ENCODE measurements at places on chromosomes 7 and 10.

DNA sequence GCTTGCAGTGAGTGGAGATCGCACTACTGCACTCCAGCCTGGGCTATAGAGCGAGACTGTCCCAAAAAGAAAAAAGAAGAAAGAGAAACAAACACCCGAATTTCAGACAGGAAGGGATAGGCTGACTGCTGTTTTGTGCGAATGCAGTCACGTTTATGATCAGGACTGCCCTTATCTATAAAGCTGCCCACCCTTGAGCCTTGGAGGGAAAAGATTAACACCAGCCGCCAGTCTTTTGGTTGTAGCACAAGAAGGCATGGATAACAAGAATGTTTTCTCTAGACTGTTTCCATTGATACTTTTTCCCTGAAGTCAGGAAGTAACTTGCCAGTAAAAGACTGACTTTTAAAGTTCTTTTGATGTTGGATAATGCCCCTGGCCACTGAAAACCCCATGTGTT is 314.0 kb downstream of the BICC1 start:
- DNase-seq, result no peak

GRCh38 chr10:26739071-26739631 is 41.6 kb downstream of the PDSS1 start:
- no peak for DNase-seq

GRCh38 chr7:28108747-28109146 is 71.8 kb downstream of the JAZF1 start:
- no peak for DNase-seq

GRCh38 chr7:115099906-115100305 is 178.0 kb downstream of the MDFIC start:
- no peak for DNase-seq

- no peak for DNase-seq
Observed at GRCh38 chr10:132370426-132371340, 26.3 kb upstream of the PWWP2B start.
